ENCODE measurements at places on chromosomes 6 and 20.

DNA sequence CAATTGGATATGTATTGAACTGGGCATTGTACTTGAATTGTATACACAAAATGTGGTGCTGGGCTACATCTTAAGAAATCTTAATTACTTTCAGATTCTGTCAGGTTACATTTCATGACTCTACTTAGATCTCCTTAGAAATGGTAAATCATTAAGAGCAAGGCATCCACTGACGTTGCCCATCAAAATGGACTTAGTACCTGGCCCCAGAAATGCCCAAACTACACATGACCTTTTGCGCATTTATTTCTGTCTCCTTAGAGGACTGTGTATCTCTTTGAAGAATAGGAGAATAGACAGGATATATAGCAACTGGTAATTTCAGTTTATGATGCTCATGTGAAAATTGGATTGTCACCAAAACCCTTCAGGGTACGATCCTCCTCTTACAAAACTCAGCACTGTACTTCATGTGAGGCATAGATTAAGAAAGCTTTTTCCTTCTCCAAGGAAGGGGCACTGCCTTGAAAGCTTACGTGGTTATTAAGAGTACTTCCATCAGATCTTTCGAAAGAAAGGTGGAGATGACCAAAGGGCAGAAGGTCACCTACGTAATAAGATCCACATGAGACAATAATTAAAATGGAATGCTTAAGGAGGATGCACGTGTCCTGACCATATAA lies 61.4 kb upstream of the BMP2 start:
- DNase-seq = no peak

DNA sequence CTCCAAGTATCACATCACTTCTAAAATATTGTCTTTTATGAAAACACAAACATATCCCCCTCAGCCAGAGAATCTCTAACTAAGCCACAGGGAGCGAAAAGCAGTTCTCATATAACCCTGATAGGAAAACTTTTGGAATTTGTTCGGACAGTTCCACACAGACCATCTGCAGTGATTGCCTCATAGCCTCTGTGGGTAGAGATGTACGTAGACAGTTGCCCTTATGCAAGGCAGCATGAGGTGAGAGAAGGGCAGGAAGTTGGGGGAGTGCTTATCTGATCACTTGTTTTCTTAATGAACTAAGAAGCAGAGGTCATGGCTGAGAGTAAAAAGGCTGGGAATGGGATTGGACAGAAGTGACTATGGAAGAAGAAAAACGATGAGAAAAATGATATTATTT lies 39.6 kb downstream of the SLC23A2 start:
- peak; percentile 46 for DNase-seq

DNA sequence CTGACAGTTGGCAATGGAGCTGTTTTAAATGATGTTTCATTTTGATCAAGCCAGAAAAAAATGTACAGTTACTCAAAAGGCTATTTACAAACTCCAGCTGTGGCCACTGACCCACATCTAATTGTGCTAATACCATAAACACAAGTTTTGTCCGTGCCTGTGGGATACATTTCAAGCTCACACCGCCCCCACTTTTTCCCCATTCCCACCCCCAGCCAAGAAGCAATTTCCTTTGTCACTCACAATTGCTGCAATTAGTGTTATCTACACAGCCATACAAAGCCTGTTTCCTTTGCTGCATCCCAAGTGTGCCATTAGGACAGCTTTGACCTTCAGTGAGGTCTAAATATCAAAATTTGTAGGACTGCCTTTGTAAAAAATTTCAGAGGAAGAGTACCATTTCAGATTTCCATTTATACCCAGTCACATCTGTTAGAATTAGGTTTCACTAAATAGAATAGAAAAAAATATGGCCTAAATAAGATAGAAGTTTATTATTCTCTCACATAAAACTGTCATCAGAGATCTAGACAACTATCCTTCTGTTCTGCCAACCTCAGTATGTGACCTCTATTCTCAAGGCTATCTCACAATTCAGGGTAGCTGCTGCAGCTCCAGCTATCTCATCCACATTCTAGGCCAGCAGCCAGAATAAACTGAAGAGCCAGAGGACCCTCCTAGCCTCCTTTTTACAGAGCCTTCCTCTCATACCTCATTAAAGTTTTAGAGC lies 202.6 kb downstream of the NFATC2 start:
- DNase-seq = no peak

GRCh38 chr6:162621246-162621645 lies 106.3 kb downstream of the PRKN start:
- DNase-seq = no peak

GRCh38 chr6:112007254-112007653 lies 46.6 kb upstream of the CCN6 start:
- no peak for DNase-seq

- no peak for DNase-seq
Observed at GRCh38 chr6:69305456-69305855, 491.4 kb downstream of the LMBRD1 start.

DNA sequence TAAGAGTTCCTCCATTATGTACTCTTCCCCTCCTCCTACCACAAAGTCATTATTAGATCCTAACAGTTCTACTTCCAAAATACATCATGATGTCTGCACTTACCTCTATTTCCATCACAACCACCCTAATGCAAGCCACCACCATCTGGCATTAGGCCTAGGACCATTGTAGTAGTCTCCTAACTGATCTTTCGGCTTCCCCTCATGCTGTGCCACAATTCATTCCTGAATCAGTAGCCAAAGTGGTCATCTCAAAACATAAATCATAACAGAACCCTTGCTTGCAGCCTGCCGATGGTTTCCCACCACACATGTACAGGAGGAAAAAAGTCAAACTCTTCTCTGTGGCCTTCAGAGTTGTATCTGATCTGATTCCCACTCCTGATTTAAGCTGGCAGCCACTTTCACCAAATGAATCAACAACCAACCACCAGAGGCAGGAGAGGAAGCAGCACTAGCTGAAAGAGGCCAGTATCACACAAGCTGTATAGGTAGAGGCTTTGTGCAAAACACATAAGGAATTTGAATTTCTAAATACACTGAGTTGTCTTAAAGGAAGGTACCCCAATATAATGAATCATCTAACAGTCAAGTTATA lies 26.1 kb downstream of the FAM184A start:
- no peak for DNase-seq

DNA sequence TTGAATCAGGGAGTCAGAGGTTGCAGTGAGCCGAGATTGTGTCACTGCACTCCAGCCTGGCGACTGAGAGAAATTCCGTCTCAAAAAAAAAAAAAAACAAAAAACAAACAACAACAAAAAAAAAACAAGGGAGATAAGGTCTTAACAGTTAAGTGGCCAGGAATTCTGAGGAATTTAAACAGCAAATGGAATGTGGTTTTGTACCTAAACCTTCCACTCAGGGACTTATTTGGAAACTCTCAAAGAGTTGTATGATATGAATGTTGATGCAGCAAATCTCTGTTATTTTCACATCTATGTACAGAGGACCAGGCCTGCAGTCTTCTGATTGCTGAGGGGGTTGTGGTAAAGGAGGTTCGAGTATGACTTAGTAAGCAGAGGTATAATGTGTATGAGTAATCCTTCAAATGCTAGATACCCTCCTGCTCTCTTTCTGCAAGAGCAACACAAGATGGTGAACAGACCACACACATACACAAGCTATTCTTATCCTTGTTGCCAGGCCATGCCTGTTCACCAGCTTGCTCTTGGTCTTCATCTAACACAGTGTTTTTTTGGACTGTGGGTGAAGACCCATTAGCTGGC lies 174.9 kb upstream of the SCGN start:
- no peak for DNase-seq

- DNase-seq = peak; percentile 39
Observed at GRCh38 chr6:47203266-47203937, 106.3 kb downstream of the TNFRSF21 start.

DNA sequence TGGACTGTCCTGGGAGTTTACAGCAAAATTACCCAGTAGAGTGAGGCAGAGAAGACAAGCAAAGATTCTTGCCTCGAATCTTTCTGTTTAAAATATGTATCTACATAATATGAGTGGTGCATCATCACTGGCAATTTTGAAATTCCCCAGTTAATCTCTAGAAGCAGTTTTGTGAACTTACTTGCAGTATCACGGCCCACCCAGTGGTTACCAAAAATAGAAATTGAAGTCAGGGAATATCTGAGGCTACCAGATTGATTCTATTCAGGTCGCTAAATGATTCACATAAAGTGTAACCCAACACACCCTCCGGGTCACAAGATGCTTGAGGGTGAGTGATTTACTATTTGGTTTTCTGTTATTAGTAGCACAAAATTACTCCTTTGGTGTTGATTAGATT lies 111.9 kb downstream of the PPP1R14C start:
- no peak for DNase-seq

- DNase-seq = no peak
Observed at GRCh38 chr6:155088856-155089255, 93.7 kb downstream of the TIAM2 start.
